ENCODE measurements at places on chromosomes 3 and 15. TPM values are rescaled to one million over a fixed set of nuclear protein-coding genes. Genes with fewer than 3 reads are reported as not detected.

DNA sequence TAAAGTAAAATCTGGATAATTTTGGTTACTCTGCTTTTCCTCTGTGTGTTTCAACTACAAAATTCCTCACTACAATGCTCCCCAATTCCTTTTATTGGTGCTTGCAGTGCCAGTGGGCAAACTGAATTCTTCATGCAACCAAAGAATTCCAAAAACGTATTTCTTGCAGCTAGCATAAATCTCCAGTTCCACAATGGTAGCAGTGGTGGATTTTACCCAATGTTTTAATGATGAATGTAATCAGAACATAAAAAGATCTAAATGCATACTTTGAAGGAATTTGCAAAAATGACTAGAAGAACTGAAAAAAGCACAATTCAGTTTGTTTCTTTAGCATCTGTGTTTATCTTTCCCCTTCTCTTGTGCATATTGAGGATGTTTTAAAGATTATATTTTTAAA is 359.6 kb upstream of the TPRG1 start:
- DNase-seq, result no peak

- DNase-seq, result peak; percentile 42
Observed at GRCh38 chr3:139935866-139936817, 1.2 kb downstream of the CLSTN2 start.

DNA sequence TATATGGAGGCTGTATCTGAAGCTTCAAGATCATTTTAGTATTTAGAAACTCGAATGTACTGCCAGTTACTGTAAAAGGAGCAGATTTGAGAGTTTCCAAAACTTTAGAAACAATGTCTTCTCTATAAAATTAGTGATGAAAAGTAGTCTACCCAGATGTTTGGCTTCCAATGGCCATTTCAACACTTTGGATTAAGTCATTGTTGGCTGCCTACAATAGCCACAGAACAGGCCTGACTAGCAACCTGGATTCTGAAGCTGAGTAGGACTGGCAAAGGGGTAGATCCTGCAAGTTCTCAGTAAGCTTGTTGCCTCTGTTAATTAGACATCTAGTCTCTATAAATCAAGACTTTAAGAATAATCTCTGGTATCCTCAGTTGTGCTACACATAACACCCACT is 239.0 kb upstream of the KCNMB2 start:
- no peak for DNase-seq

DNA sequence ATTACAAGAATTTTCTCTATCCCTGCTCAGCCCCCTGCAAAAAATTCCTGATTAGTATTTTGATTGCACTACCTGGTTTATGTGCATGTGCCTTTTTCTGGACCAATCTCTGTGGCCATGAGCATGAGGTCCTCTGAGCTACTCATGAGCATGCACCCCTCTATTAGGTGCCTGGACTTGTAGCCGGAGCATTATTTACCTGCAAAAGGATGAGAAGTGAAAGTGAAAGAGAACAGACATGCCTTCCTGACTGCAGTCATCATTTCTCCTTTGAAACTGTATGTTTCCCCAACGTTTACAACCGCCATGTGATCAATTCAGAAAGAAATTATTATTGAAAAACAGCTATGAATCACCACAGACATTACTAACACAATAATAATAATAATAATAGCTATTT is 1008.8 kb downstream of the ROBO2 start:
- DNase-seq, result no peak

Gene MASP1
- total RNA-seq, result not detected

Gene GP5
- 0.25 TPM for total RNA-seq

Data from Caco-2 (cell line).